ENCODE measurements at places on chromosomes 11 and 22. TPM values are rescaled to one million over a fixed set of nuclear protein-coding genes. Genes with fewer than 3 reads are reported as not detected.

DNA sequence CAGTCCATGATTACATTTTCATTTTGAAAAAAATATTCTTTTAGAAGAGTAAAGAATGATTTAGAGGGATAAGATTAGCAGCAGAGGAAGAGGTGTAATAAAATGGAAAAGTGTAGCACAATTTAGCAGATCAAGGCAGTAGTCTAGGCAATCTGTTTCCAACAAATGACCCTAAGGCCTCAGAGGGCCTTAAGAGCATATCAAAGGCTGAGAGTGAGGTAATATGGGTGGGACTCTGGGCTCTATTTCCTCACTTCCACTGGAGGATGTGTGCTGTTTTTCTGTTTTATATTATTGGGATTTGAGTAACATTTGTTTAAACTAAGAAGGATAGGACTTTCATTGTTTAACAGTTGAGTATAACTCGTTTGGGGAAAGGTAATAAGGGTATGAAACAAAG lies 28.8 kb downstream of the CCDC81 start:
- DNase-seq, result no peak

GRCh38 chr11:11534981-11535380 lies 86.8 kb downstream of the GALNT18 start:
- no peak for DNase-seq

GRCh38 chr11:131504199-131504949 lies 134.0 kb downstream of the NTM start:
- DNase-seq, result peak; percentile 41

The OR51E2 gene
- 1.3 TPM for polyA plus RNA-seq

The ANO3 gene
- polyA plus RNA-seq, result 3.0 TPM

Measured in left kidney (tissue), 8 donors.